Mucosa of gallbladder (tissue), 1 donor: ENCODE measurements at places on chromosomes 16 and 17. TPM values are rescaled to one million over a fixed set of nuclear protein-coding genes. Genes with fewer than 3 reads are reported as not detected.

DNA sequence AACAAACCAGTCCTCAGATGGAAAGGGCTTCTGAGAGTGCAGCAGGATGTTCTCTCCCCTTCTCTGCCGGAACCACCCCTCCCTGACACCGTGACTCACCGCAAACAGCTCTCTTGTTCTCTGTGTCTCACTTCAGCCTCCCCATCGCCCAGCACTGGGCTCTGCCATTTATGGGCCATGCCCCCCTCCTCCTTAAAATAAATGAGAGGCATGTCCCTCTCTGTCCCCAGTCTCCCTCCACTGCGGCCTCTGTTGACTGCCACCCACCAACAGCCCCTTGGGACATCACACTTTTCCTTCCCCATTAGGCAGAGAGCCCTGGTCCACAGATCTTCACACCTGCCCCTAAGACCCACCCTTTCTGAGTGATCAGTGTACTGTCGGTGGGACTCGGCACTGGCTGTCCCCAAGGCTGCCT is 6.3 kb downstream of the CCDC102A start:
- DNase-seq: peak; percentile 58

DNA sequence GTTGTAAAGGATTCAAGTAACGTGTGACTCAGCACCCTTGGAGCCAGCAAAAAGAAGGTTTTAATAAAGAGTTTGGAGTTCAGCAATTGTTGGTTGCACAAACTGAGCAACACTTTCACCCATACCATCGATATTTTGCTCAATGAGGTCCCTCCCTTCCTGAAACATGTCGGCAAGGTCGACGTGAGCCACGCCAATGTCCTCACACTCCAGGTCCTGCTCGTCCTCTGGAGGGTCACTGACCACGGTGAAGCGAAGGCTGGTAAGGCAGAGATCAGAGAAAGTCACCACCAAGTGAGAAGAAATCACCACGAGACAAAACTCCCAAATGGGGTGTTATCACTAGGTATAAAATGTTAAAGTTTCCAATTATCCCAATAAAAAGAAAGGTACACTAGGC is 98.3 kb downstream of the RPGRIP1L start:
- no peak for DNase-seq

DNA sequence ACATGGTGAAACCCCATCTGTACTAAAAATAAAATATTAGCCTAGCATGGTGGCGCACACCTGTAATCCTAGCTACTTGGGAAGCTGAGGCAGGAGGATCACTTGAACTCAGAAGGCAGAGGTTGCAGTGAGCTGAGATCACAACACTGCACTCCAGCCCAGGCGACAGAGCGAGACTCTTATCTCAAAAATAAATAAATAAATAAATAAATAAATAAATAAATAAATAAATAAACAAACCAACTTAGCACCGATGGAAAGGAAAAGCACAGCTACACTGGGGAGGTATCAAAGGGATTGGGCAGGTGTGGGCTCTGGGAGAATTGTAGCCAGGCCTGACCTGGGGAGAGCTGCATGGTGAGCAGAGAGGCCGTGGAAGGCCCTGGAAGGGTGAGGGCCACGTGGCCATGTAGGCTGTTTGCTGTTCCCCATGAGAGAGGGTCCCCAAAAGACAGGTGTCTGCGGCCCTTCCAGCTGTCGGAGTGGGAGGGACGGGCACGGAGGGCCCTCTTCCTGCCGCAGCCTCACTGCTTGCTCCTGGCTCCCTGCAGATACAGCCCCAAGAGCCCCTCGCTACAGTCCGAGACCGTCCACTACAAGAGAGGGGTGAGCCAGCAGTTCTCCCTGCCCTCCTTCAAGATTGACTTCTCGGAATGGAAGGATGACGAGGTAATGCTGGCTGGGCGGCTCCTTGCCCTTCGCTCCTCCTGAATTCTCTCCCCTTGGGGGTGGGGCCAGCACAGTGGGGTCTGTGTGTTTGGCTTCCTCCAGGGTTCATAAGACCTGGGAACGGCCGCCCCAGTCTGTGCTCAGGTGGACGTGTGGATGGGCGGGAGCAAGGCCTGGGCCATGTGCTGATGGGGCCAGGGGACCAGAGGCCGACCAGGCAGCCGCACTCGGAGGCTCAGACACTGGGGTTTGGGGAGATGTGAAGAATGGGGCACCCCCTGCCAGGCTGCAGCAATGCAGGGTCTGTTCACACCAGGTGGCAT is 32.4 kb downstream of the MGRN1 start:
- DNase-seq: no peak

DNA sequence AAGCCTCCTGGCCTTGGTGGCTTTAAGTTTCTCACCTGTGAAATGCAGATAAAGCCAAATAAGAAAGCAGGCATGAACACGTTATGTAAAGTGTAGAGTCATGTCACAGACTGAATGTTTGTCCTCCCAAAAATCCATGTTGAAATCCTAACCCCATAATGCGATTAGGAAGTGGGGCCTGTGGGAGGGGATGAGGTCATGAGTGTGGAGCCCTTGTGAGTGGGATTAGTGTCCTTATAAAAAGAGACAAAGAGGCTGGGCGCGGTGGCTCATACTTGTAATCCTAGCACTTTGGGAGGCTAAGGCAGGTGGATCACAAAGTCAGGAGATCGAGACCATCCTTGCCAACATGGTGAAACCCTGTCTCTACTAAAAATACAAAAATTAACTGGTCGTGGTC is 19.5 kb upstream of the C16orf78 start:
- DNase-seq: no peak

GRCh38 chr16:25894093-25894492 is 202.3 kb downstream of the HS3ST4 start:
- DNase-seq: no peak

- no peak for DNase-seq
Measured at GRCh38 chr17:32335687-32336086, 6.3 kb downstream of the C17orf75 start.

DNA sequence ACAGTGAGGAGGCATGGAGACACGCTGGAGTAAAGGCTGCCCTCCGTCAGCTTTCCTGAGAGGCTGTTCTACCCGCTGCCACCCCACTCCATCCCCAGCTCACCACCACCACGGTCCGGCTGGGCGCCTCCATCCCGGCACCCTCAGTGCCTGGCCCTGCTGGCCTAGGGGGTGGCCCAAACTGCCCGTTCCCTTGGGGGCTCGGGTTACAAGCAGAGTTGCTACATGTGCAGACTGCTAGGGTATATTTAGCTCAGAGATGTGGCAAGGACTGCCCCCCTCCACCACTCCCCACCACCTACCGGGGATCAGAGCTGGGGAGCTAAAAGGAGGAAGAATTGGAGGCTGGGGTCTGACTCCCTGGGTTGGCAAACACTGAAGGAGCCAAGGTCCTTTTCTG is 4.1 kb downstream of the CACNB1 start:
- no peak for DNase-seq

DNA sequence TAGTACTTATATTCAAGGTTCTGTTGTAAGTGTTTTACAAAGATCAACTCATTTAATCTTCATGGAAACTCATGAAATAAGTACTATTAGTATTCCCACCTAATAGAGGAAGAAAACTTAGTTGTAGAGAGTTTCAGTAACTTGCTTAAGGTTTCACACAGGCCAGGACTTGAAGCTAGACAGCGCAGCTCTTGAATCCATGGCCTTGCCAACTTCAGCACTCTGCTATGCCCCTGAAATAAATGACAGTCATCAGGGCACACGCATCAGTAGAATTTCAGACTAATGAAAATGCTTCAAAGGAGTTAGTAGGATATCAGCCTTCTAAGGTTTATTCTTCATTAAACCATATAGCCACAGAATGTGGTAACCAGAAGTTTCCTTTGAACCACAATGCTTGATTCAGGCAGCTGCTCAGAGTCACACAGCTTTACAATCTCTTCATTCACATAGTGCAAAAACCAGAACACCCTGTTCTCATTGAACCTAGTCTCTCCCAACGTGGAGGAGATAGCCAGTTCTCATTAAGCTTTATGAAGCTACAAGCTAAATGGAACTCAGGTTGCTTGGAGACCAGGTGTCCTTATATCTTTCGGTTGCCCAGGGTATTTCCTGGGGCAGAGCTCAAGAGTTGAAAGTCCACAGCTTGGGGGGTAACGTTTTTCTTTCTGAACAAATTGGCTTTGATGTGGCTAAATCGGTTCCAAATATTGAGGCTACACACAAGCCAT is 39.7 kb downstream of the KCNJ2 start:
- DNase-seq: no peak

DNA sequence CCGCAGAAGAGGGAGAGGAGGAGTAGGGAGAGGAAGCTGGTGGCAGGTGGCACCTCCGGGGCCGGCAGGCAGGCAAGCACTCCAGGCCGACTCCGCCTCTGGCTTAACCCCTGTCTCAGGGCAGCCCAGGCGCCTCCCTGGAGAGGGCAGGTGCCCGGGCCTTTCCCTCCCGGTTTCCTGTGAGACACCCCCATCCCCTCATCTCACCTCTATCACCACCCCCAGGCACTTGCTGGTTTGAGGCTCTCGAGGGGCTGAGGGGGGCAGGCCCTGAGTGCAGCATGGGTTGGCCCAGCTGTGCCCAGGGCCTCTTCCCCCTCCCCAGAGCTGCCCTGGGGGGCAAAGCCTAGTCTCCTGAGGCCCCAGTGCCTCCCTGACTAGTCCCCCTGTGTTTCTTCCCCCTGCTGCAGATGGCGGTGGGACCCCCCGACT is 6.0 kb downstream of the DOC2A start:
- no peak for DNase-seq

SCGB1C2 gene
- total RNA-seq: not detected
